ENCODE measurements at places on chromosomes 5 and 9.

GRCh38 chr9:99167119-99167518 is 54.6 kb downstream of the ALG2 start:
- DNase-seq = no peak

- DNase-seq = no peak
Observed at GRCh38 chr9:13395156-13395555, 115.7 kb upstream of the MPDZ start.

DNA sequence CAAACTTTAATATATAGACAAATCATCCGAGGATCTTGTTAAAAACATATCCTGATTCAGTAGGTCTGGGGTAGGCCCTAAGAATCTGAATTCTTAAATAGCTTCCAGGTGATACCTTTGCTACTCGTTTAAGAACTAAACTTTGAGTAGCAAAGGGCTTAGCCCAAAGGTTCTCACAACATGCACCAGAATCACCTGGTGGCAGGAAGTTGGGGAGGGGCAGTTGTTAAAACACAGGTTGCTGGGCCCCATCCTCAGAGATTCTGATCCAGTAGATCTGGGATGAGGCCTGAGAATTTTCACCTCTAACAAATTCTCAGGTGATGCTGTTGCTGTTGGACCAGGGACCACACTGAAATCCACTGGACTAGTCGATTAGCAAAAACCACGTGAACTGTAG is 20.0 kb upstream of the RGMB start:
- DNase-seq = no peak

DNA sequence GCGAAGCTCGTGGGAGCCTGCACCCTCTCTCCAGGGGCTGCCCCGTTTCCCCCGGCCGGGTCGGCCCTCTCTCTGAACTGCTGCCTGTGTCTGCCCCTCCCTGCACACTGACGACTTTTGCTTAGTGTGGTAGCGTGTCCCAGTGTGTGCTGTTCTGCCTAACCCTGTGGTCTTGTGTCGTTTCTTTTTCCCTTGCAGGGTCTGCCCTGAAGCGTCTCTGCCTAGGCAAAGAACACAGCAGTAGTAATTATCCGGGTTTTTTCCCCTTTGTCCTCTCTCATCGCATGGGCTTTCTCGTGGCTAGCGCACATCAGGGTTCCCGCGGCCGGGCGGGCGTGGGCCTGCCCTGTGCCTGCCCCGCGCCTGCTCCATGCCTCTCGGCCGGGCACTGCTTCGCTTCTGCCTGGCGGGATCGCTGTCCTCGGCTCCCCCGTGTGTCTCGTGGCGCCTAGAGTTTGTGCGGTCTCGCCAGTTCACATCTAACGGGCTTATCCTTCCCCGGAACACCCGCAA is 122.7 kb downstream of the WNK2 start:
- DNase-seq = peak; percentile 15

GRCh38 chr5:124724357-124725039 is 21.9 kb downstream of the ZNF608 start:
- no peak for DNase-seq

Measured in colonic mucosa (tissue), 4 donors.